BJ (cell line): ENCODE measurements at places on chromosomes 4 and X.
A peak's percentile ranks its signal among the peaks of the same experiment; 100 is the strongest.

DNA sequence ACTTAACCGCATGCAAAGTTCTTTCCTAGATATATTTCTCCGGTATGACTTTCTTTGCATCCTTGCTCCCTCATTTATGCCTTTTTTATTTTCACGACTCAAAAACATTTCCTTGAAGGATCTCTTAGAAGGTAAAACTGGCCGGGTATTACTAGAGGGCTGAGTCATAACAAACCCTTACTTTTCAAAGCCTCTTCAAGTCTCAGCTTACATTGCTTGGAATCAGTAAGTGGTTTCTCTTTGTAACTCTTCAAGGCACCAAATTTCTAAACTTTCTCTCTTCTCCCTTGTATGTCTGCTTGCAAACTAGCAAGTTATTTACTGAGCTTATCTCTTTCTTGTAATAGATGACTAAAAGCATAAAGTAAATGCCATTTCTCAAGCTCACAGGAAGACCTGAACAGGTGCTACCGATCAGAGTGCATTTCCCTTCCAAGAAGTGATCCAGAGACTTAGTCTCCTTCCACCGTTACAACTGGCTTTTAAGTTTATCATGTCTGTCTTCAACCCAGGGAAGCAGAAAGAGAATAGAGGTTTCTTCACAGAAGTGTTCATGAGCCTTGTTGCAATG is 75.5 kb downstream of the ANXA10 start:
- no peak for DNase-seq

DNA sequence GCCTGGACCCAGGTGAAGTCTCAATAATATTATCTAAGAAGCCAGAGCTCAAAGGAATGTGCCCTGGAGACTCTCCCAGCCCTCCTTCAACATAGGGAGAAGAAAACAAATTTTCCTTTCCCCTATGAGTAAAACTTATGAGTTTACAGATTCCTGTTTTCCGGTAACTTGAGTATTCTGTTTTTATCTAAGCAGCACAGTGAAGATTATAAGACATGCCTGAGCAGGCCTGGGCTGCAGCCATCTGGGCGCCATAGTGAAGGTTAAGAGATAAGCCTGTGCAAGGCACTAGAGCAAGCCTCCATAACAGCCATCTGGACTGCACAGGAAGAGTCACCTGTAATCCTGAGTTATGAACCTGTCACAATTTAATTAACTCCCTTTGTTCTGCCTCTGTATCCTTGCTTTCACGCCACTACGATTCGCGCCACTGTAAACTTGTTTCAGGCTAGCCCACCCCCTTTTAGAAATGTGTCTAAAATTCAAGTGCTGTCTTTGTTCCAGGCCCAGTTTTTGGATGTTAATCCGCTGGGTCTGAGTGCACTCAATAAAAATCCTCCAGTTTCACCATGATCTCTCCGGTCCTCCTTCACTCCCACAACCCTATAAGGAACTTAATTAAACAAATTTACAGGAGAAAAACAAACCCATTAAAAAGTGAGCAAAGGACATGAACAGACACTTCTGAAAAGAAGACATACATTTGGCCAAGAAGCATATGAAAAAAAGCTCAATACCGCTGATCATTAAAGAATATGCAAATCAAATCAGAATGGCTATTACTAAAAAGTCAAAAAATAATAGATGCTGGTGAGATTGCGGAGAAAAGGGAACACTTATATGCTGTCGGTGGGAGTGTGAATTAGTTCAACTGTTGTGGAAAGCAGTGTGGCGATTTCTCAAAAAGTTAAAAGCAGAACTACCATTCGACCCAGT is 189.5 kb downstream of the APBB2 start:
- DNase-seq: no peak

DNA sequence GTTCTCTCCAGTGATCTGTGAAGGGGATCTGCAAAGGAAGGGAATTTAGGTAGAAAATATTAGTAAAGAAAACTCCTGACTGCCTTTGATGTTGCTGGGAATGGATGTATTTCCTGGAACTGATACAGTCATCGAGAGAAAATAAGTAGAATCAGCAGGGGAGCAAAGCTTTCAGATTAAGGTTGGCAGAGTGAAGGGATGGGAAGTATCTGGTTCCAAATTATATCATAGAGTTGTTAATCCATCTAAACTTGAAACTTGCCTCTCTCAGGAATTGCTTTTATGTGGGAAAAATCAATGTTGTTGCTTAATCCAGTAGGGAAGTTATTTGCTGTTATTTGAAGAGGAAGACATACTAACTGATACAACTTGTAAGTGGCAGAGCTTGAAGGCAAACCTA is 19.3 kb downstream of the EPHA5 start:
- no peak for DNase-seq

GRCh38 chr4:3813151-3814052 is 47.2 kb downstream of the ADRA2C start:
- DNase-seq: no peak

- no peak for DNase-seq
Observed at GRCh38 chrX:132218100-132218812, 991 bp downstream of the RAP2C start.

DNA sequence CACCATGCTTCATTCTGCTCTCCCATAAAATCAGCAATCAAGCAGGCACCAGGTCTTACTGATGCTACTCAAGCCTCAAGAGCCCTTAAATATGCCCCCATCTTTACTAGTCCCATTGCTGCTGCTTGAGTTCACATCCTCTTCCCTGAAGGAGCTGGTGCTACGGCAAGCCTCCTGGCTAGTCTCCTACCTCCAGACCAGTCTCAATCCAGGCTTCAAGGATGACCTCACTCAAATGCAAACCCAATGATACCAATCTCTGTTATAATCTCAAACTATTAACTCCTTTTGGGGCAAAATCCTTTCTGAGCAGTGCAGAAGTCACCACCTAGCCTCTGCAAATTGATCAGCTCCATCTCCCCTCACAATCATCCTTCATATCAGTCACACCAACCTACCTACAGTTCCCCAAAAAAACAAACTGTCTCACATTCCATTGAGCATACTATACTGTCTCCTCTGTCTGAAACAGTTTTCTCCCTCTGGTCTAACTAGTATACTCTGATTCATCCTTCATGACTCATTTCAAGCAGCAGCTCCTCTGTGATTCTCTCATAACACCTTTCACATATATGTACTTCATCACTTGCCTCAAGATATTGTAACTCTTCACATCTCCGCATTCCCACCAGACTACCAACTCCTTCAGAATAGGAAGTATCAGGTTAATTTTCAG is 30.0 kb downstream of the PAPSS1 start:
- peak; percentile 52 for DNase-seq

DNA sequence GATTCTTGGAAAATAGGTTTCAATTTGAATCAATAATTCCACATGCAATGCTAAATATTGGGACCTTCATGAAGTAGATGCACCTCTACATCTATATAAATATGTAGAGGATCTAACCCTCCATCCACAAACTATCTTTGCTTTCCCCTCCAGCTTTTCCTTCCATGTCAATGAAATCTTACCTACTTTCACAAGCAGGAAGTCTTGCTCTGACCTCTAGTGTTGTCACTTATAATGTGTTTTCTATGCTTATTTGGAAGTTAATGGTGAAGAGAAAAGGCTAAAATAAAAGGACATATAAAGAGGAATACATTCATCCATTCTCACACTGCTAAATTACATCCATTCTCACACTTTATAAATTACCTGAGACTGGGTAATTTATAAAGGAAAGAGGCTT is 472.7 kb upstream of the DIAPH2 start:
- DNase-seq: no peak

DNA sequence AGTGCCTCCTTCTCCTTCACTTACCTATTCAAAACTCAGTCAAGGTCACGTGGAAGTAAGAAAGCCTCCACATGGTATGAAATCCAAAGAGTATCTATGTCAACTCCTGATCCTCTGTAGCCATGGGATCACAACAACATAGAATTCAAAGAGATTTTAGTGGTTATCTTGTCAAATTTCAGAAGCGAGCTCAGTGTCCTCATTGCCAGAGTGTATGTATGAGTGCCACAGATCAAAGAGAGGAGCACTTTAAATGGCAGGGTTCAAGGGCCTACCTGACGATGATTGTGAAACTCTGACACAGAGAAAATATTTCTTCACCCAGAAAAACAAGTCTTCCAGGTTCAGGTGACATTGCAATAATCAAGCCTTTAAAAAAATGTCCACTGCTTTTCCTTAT is 1.2 kb upstream of the ACE2 start:
- DNase-seq: no peak

GRCh38 chr4:138259271-138259670 is 17.1 kb upstream of the SLC7A11 start:
- DNase-seq: no peak

GRCh38 chr4:83618991-83619645 is 83.2 kb downstream of the GPAT3 start:
- no peak for DNase-seq

DNA sequence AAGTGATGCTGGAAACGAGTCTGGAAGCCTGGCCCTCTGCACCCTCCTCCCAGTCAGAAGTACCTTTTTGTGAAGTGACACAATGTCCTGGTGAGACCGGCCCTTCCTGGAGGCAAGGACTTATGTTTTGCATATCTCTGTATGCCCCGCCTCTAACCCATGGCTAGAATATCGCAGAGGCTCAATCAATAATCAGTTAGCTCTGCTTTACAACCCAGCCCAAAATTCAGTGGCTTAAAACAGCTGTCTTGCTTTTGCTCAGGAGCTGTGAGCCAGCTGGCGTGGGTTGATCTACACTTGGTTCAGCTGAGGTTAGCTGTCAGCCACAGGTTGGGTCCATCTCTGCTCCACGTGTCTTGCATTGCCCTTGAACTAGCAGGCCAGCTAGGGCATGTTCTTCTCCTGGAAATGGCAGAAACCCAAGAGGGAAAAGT is 98.8 kb upstream of the METTL14 start:
- no peak for DNase-seq

GRCh38 chr4:151276787-151277562 is at the start of gene PRSS48:
Gene PRSS48, plus strand, starts transcription at chr4:151277161. Its CDS starts 12 bp downstream, at chr4:151277173.
- DNase-seq: no peak

GRCh38 chr4:26263165-26263564 is 57.6 kb upstream of the RBPJ start:
- no peak for DNase-seq

- DNase-seq: no peak
Observed at GRCh38 chr4:4782969-4783368, 76.5 kb upstream of the MSX1 start.

DNA sequence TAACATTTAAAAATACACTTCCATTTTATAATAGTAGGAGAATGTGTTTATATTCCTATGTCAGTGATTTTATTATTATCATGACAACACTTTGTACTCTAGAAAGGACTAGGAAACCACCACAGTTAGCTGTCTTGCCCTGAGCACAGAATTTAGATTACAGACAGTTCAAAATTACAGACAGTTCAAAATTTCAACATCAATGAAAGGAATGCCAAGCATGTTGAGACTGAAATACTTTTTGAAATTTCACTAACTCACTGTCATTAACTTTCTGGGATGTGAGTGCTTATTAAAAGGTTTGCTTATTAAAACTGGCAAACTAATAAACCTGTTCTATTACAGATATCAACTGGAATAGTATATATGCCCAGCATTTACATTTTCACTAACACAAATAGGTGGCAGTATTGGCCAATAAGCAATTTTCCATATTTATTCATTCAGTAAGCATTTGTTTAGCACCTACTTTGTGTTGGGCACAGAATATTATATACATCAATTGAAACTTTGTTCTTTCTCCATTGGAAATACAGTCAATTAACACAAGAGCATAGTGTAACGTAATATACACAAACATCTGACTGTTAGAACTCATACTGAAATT is 179.4 kb downstream of the FBXW7 start:
- no peak for DNase-seq

GRCh38 chr4:83961575-83961974 is 425.7 kb downstream of the GPAT3 start:
- DNase-seq: no peak

- no peak for DNase-seq
Observed at GRCh38 chr4:30763321-30763727, 43.2 kb downstream of the PCDH7 start.

- DNase-seq: no peak
Observed at GRCh38 chr4:66430856-66431255, 760.6 kb upstream of the EPHA5 start.

DNA sequence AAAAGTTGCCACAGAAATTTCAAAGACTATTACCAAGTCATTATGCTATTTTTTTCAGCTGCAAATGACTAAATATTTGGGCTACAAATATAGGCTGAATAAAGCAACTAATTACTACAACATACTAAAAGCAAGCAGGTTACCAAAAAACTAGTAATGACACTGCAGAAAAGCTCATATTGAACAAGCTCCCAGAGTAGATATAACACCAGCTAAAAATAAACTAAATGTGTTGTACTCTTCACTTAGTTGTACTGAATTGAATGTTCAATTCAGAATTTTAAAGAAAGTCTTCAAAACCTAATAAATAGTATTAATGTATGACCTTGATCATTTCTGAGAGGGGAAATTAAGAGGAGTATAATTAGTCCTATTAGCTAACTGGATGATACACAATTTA is 12.0 kb downstream of the ATP8A1 start:
- DNase-seq: no peak

- peak; percentile 28 for DNase-seq
Observed at GRCh38 chrX:103398421-103398864, 22.1 kb downstream of the BEX3 start.

DNA sequence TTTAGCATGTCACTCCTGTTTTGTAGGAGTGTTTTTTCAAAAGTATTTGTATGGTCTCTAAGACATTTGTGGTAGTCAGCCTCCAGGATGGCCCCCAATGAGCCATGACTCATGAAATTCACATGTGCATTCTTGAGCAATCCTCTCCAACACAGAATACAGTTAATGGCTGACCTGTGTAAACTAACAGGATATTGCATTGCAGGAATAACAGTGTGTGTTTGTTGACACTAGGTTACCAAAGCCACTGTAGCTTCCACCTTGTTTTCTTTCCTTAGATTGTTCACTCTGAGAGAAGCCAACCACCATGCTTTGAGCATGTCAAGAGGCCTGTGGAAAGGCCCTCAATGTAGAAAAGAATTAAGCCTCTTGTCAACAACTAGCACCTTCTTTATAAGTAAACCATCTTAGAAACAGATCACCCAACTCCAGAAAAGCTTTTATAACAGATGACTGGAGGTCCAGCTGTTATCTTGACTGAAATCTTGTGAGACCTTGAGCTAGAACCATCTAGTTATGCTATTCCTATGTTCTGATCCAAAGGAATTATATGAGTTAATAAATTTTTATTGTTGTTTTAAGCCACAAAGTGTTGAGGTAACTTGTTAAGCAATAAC is 28.5 kb downstream of the TBCK start:
- DNase-seq: peak; percentile 60

DNA sequence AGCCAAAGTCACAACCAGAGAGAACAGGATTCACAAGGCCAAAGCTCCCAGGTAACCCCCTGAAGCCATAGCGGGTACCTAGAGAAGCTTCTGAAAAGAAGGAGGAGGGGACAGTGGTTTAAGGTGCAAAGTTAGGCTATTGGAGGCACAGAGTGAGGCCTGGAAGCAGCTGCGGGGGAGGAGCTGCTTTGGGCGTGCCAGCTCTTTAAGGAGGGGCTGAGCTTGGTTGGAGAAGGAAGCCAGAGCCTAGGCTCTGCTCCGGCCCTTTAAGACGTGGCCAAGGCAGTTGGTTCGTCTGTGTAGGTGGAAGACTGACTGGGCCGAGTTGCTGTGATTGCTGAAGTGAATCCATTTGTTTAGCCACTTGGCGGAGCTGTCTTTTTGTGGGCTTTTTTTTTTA is 1.5 kb downstream of the KLF8 start:
- DNase-seq: peak; percentile 6
